ENCODE measurements at places on chromosomes 2 and 18. TPM values are rescaled to one million over a fixed set of nuclear protein-coding genes. Genes with fewer than 3 reads are reported as not detected.
A peak's percentile ranks its signal among the peaks of the same experiment; 100 is the strongest.

MYL1 gene
- total RNA-seq, result not detected

DNA sequence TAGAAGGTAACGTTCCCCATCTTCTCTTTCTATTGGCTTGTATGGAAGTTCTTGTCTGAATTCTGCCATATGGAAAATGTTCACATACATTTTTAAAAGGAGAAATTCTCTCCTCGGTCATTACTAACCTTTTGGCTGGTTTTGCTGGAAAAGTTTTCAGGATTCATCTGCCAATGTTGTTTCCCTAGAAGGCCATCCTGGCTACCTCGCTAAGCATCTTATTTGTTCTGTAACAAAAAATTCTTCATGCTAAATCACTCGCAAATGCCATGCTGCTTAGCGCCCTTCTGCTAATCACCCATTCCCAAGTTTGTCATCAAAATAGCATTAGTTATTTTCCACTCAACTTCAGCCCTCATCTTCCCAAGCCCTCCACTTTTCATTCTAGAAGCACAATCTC is 262.0 kb downstream of the SLC8A1 start:
- H3K27ac ChIP-seq, result no peak overlapping the region
- no peak for DNase-seq
- no peaks in the 10 kb centered on the region for H3K4me1 ChIP-seq
- H3K4me3 ChIP-seq, result no peak overlapping the region
- no peaks in the 10 kb centered on the region for H3K36me3 ChIP-seq
- H3K27me3 ChIP-seq, result no peaks in the 10 kb centered on the region

TSGA10 gene
- total RNA-seq, result 9.9 TPM

GRCh38 chr18:5894611-5895298 is 567 bp downstream of the TMEM200C start:
- H3K36me3 ChIP-seq, result no peaks in the 10 kb centered on the region
- no peak overlapping the region for H3K4me3 ChIP-seq
- DNase-seq, result no peak
- no peak overlapping the region for H3K27ac ChIP-seq

- H3K27ac ChIP-seq, result peak overlapping the region; percentile 80
- H3K36me3 ChIP-seq, result peaks cover 32% of the 10 kb centered on the region
- H3K4me3 ChIP-seq, result no peak overlapping the region
- peaks cover 75% of the 10 kb centered on the region for H3K4me1 ChIP-seq
- peak; percentile 59 for DNase-seq
Measured at GRCh38 chr2:60486067-60486466, 67.4 kb downstream of the BCL11A start.

- H3K27ac ChIP-seq, result no peak overlapping the region
- H3K27me3 ChIP-seq, result peaks cover 4% of the 10 kb centered on the region
- no peaks in the 10 kb centered on the region for H3K4me1 ChIP-seq
- no peak overlapping the region for H3K4me3 ChIP-seq
Measured at GRCh38 chr2:172745636-172746035, 10.0 kb downstream of the RAPGEF4 start.
